NCI-H2029 treated with DMSO at 0.1 percent for 48 hours (cell line): ENCODE measurements at places on chromosomes 3 and 15.

- DNase-seq = no peak
These were observed 1037.5 kb downstream of the NAALADL2 start for GRCh38 chr3:175896655-175897054.

GRCh38 chr15:95558131-95558530 is 772.4 kb upstream of the NR2F2 start:
- no peak for DNase-seq

DNA sequence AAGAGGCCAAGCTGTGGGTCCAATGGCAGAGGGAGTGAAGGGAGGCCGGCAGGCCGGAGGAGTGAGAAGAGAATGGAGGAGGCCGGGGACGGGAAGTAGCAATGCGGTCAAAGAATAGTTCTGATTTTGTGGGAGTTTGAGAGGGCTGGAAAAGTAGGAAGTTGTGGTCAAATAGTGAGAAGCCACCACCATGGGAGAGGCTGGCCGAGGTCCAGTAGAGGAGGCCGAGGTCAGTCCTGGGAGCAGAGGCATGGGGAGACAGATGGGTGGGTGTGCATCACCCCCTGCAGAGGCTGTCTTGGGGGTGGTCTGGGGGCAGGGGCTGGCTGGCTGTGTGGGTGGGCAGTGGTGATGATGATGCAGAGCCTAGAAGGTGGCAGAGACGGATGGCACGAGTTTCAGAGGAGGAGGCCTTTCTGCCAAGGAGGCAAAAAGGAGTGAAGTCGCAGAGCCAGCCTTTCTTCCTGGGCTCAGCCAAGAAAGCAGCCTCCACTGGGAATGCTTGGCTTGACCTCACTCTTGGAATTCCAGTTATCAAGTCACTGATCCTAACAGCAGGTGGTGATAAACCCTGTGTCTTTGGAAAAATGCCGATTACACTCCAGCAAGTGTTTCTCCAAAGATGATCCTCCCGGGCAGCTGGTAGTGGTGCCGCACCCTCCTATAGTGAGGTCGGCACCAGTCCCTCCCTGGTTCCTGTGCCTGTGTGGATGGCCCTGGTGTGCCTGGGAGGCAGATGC is 57.3 kb downstream of the ARNT2 start:
- no peak for DNase-seq

DNA sequence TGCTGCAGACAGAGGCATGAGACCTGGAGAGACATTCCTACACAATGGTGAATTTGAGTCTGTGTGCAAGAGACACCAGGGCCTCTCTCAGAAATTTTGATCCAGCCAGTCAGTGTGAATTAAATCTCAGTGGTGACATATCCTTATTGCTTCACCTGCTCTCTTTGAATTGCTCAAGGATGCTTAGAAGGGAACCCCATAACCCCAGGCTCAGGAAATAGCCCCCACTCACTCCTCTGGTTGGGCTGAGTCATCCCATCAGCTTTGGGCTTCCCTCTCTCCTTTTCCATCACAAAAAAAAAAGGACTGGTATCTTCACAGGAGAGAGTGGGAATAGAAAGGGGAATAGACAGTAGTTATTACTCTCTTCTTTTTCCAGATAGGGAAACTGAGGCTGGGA is 33.0 kb upstream of the LARS2 start:
- no peak for DNase-seq

DNA sequence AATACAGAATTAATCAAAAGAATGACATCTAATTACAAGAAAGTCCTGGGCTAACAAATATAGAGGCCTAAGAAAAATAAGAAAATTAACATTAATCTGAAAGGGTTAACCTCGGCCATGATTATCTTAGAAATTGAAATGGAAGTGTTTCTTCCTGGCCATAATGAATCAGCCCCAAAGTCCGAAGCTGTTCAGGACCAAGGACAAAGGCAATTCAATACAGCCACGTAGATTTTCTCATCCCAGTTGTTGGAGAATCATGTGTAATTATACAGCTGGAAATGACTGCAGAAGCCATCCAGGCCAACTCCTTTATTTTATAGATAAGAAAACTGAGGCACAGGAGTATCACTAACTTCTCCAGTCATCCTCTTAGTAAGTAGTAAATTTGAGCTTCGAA is 38.0 kb upstream of the GBE1 start:
- no peak for DNase-seq

- DNase-seq = no peak
These were observed 60.3 kb downstream of the STRIT1 start for GRCh38 chr3:155233213-155233612.

DNA sequence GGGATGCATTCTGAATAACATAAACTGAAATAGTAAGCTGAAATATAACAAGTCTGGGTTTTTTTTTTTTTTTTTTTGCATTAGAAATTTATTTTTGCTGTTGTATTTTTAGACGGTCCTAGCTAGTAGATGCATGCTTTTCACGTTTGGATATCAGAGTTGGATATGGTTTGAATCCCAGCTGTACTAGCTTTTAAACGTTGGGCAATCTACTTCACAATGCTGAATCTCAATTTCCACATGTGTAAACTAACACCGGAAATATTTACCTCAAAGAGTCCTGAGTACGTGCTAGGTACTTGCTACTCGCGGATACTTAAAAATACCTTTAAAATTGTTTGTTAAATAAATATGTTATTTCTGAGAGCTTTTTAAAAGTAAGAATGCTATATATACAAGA is 139.8 kb downstream of the BBX start:
- DNase-seq = no peak

DNA sequence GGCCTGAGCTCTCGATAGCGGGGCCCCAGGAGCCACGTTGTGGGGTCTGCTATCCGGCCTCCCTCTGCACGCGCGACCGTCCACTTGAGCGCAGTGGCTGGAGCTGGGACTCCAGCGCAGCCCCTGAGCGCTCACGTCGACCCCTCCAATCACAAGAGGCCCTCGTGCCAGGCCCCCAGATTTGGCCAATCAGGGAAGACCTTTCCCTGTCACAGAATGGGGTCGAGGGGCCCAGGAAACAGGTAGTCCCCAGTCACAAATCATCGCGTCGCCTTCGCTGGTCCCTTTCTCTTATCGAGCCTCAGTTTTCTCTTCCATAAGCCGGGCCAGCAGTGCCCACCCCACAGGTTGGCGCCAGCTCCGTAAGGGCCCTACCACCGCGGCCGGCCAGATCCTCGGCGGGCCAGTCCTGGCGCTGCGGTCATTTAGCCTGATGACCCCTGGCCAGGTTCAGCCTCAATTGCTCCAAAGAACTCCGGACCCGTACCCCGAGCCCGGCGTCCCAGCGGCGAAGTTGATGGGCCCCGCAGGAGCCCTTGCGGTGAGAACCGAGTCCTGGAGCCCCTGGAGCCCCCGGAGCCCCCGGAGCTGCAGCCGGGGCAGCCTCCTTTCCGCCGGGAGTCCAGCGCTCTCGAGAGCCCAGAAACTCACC is 435 bp downstream of the ALDH1L1 start:
- no peak for DNase-seq

DNA sequence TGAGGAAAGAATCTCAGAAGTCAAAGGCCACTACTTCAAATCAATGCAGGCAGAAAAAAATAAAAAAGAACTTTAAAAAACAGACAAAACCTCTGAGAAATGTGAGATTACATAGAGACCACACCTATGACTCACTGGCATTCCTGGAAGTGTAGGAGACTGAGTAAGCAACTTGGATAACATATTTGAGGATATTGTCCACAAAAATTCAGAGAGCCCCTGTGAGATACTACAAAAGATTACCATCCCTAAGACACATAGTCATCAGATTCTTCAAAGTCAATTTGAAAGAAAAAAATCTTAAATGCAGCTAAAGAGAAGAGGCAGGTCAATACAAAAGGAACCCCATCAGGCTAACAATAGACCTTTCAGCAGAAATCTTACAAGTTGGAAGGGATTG is 887.3 kb downstream of the NTRK3 start:
- no peak for DNase-seq

- DNase-seq = no peak
These were observed 8.0 kb upstream of the ITIH3 start for GRCh38 chr3:52786330-52787215.

DNA sequence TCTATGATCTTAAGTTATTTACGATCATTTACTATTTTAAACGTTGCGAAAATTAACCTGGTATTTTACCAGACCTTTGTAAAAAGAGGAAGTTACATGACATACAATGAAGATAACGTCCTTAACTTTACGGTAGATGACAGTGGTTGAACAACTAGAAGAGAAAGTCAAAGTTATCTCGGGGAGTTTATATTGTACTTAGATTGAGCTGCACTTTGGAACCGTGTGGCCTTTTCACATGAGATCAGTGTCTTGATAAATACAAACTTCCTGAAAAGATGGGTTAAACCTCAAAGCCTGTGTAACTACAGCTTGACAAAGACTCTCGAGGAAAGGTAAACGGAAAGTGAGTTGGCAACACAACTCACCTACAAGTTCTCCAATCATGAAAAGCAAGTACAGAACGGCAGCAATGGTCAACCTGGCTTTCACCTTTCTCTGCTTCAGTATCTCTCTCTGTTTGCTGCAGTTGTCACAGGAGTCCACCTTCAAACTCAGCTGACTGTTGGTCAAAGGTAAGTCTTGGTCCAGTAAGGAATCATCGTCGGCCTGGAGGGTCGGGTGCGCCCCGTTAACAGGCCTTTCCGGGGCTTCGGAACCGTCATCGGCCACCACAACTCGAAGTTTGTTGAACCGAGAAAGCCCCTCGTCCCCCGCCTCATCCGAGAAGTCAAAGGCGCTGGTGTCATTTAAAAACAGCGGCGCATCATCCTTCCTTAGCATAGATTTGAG is 793 bp downstream of the SLC30A4 start:
- no peak for DNase-seq

DNA sequence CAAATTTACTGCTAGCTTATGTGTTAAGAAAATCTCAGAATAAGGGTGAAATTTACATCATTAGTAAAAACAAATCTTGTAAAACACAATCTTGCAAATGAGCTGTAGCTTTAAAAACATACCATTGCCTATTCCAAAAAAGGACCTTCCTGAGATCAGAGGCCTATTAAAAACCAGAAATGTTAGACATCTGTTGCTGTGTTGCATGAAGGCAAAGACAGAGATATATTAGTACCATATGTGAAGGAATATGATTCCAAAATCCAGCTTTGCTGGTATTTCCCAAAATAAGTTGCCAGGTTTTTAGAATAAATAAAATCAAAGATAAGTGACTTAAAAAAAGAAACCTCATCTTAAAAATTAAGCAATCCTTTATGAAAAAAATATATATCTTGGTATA is 504.1 kb upstream of the CDIN1 start:
- DNase-seq = no peak

DNA sequence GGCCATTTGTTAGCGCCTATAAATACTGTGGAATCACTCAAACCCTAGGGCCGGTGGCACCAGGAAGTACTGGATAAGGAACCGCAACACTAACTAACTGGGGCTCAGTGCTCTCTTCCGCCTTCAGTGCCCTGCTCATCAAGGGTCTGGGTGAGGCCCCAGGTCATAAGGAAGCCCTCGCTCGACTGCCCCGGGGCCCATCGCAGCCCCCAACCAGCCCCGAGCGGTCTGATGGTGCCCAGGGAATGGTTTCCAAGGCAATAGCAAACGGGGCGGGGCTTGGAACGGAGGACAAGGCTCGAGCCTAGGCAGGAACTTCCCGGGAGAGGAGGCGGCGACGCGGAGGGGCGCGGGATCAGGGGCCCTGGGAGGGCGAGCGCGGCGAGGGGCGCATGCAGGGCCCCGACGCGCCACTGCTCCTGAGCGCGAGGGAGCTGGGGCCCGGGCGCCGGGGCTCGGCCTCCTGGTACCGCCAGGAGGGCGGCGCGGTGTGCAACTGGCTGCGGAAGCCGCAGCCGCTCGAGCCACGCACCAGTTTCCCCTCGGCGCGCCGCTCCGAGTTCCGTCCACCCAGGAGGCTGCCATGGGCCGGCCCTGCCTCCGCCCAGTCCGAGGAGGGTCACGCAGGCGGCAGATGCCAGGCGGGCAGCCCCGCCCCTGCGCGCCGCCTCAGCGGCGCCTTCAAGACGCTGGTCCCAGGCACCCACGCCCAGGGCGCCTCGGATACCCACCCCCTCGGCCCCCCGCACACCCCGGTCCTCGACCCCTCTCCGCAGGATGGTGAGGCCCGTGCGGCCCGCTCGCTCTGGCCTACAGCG is at the start of gene TTLL3:
TTLL3 (plus strand) TSS at position 648 of the 818 bp plus-strand sequence. CDS start 400 bp downstream, outside the sequence.
- peak; percentile 82 for DNase-seq

DNA sequence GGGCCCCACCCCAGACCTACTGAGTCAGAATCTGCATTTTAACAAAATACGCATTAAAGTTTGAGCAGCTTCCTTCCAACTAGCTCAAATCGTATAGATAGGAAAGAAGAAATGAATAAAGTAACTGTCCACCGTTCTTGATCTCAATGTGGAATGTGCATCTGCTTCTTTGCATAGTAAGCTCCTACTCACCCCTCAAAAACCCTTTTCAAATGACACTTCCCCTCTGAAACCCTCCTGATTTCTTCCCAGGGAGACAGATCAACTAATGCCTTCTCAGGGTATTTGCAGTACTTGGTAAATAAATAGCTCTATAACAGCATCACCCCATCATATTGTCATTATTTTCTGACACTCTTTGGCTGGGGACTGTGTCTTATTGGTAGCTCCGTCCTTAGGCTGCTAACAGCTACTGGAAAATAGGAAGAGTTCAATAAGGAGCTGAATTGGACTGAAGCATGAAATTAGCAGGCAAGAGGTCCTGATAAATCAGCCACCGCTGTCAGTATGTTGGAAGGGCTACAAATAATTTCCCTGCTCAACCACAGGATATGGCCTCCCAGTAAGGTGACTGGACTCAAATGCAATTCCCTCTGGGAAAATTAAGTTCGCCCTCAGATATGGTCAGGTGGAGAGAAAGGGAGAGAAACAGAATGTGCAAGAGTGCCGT is 10.2 kb downstream of the OXTR start:
- no peak for DNase-seq

- DNase-seq = no peak
These were observed 51.7 kb downstream of the ZDHHC19 start for GRCh38 chr3:196159526-196159925.

GRCh38 chr3:38890426-38890825 is 74.4 kb upstream of the SCN10A start:
- no peak for DNase-seq

DNA sequence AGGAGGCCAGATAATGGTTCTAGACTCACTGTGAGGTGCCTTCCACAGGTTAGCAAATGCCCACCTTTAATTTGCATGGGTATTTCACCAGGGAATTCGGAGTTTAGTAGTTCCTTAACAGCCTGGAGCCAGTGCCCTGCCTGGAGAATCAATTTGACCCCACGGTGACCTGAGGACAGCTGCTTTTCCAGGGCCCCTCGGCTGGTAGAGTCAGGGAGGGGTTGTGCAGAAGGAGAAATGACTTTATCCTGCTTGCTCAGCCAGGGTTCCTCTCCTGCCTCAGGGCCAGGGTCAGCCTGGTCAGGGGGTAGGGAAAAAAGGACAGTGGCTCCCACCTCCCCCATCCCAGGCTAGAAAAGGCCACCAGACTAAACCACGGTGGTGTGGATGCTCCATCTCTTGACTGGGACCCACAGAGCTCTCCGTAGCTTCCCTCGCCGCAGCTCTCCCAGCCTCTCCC is 12.0 kb downstream of the DLL4 start:
- no peak for DNase-seq

GRCh38 chr15:56871185-56871584 is 47.3 kb upstream of the TCF12 start:
- DNase-seq = no peak

- no peak for DNase-seq
These were observed 3.4 kb downstream of the LINGO1 start for GRCh38 chr15:77629070-77630030.

- DNase-seq = peak; percentile 20
These were observed 180.2 kb downstream of the VPS13C start for GRCh38 chr15:61880084-61880483.
